ENCODE measurements at places on chromosomes 6 and 20.
A peak's percentile ranks its signal among the peaks of the same experiment; 100 is the strongest.

GRCh38 chr20:21706261-21707195 lies 1.1 kb downstream of the PAX1 start:
- DNase-seq: no peak

GRCh38 chr20:34164381-34164984 lies 52.4 kb upstream of the EIF2S2 start:
- DNase-seq: no peak

DNA sequence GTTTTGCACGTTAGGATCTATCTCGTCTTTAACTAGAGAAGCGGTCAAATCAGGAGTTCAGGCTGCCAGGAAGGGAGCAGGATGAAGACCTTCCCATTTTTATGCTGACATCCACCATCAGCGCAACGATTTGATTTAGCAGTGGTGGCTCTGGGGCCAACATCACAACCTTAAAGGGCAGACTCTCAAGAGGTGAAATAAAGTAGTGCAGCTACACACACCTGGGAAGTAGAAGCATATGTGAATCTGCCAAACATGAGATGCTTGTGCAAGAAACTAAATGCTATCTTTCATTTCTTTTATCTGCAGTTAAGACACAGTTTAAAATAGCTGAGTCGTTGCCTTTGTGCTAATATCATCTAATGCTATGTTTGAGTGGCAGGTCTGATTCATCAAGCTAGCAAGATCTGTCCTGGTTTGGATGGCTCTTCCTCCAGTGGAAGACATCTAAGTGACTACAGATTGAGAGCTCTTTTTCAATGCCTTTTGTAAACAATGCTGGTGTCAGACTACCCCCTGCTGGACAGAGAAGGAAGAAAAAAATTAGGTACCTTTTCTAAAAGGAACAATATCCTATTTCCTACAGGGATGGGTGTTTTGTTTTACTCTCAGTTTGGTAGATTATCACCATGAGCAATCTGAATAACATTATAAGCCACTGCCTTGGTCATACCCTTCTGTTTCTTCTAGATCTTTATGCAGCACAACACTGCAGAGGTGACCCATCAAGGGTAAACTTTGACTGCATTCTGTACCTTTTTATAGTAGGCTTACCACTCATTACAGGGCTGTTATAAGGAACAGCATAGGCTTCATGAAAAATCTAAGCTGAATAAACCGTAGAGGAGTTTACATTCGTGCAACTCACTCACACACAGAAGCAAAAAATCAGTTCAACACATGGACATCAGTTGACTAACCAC lies 171.6 kb upstream of the FBXL4 start:
- no peak for DNase-seq

DNA sequence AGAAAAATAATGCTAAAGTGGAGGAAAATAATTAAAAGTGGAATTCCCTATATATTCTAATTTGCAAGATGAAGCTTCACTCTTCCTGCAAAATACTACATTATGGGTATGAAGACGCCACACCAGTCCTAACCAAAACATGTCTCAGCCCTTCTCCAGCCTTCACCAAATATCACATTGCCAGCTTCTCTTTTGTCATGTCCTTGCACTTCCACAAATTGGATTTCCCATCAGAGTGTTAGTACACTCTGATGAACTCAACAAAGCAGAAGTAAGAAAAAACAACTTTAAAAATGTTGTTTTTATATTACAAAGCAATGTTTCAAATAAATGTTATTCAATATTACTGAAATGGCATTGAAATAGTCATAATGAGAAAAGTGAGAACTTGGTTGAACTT lies 62.4 kb upstream of the RNF146 start:
- no peak for DNase-seq

DNA sequence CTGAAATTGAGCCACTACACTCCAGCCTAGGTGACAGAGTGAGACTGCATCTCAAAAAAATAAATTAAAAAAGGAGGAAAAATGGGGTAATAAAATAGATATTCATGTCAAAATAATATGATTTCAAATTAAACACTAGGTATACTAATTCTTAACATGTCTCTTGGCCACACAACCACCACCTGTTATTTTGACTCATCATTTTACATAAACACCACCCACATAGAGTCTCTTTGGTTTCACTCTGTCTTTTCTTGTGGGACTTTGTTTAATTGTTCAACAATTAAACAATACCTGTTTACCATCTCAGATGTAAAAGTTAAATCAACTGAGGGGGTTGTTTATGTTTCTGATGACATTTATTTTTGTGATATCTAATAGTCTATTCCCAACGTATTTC lies 476.8 kb upstream of the ADGRB3 start:
- DNase-seq: no peak

GRCh38 chr6:72798196-72798595 lies 176.3 kb downstream of the KCNQ5 start:
- DNase-seq: no peak

- DNase-seq: peak; percentile 70
These were observed 17.5 kb upstream of the ZNF831 start for GRCh38 chr20:59145924-59146779.

- DNase-seq: no peak
These were observed 6.7 kb downstream of the GNMT start for GRCh38 chr6:42967228-42967627.

DNA sequence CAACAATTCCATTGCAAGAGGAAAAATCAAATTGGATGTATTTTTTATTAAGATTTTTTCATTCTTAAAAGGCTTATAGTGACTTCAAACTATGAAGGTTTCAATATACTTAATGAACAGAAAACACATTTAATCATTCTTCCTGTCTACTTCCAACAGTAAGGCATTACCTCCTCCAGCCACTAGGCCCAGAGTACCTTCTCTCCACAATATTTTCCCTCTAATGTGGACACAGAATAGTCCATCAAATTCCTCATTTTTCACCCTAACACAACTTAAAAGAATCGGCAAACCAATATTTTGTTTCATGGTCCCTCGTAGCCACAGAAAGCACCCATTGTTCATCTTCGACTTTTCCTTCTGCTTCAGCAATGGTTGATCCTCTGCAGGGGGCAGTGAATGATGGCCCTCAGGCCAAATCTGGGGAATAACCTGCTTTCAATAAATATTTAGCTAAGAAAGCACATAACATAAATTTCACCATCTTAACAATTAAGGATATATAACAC lies 335.4 kb upstream of the ID4 start:
- no peak for DNase-seq

- no peak for DNase-seq
These were observed 244.8 kb downstream of the FARS2 start for GRCh38 chr6:5506149-5506548.

DNA sequence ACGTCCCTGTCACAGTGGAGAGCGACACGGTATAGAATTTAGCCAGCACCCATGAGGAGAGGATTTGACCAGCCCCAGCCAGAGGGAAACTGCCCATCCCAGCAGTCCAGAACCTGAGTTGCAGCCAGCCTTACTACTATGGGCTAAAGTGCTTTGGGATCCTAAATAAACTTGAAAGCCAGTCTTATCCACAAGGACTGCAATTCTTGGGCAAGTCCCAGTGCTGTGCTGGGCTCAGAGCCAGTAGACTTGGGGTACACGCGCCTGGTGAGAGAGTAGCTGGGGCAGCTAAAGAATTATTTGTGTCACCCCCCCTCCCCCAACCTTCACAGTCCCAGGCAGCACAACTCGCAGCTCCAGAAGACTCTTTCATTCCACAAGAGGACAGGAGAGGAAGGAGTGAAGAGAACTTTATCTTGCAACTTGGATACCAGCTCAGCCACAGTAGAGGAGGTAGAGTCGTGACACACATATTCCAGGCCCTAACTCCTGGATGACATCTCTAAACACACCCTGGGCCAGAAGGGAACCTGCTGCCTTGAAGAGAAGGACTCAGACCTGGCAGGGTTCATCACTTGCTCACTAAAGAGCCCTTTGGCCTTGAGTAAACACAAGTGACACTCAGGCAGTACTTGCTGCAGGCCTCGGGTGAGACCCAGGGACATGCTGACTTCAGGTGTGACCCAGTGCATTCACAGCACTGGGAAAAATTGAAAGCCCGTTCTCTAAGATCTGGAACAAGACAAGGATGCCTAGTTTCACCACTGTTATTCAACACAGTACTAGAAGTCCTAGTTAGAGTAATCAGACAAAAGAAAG lies 100.3 kb downstream of the REV3L start:
- no peak for DNase-seq

GRCh38 chr6:14321992-14322772 lies 204.6 kb downstream of the CD83 start:
- no peak for DNase-seq

DNA sequence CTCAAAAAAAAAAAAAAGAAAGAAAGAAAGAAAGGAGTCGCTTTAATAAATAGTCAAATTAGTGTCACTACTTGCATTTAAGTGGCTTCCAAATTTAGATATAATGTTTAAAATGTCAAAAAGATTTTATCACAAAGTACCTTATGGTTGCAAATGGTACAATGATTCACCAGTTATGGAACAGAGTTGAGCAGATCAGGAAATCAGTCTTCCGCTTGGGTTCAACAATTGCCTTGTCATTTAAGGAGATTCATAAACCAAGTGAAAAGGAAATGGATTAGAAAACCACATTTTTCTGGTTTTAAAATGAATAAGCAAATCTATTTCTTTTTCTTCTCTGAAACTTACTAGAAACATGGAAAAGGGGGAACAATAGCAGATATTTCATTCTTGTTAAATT lies 94.8 kb upstream of the PTPRT start:
- no peak for DNase-seq

DNA sequence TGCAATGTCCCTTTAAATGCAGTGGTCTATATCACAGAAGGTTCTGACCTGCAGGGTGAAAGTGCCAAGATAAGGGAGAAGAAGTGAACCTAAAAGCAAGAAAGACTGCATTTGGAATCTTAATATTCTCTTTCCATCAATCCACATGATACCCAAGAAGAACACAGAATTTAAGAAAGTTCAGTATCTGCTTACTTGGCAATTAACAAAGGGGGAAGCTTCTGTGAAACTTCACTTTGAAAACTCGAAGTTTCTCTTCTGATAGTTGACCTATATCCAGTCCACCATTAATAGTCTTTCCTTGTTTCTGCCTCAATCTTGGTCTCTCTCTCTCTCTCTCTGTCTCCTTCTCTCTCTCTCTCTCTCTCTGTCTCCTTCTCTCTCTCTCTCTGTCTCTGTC lies 592.0 kb downstream of the UTRN start:
- no peak for DNase-seq

Measured in activated T-cell treated with anti-CD3 and anti-CD28 coated beads for 48 hours (primary cell).